ENCODE measurements at places on chromosomes 7 and 10. TPM values are rescaled to one million over a fixed set of nuclear protein-coding genes. Genes with fewer than 3 reads are reported as not detected.

The IFIT5 gene
- 4.4 TPM for total RNA-seq

The POLL gene
- total RNA-seq: 32.4 TPM

GRCh38 chr7:30459591-30460245, 18.9 kb downstream of the NOD1 start:
- no peak for DNase-seq

The GNAI1 gene
- 7.5 TPM for total RNA-seq

GRCh38 chr7:159068893-159069448, 75.7 kb downstream of the VIPR2 start:
- no peak for DNase-seq

DNA sequence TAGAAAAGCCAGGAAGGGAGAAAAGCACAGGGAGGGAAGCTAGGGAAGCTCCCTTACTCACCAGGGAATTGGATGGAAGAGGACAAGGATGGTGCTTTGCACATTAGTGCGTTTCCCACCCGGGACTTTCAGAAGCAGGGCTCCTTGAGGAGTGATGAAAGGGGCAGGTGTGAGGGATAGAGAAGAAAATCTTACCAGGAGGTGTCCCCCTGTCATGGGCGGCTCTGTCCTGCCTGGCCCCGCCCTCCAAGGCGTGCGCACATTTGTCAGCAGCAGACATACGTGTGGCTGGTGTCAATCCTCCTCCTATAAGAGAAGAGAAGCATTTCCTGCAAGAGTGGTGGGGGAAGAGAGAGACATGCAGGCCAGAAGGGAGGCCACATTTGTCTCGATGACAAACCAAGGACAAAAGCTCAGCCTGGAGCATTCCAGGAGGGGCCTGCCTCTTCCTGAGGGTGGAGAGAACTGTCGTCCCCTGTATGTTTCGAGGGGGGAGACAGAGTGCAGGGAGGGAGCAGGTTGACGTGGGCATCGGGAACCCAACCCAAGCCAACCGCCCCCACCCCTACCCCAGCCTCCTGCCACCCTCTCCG, 47.4 kb upstream of the COMTD1 start:
- DNase-seq: no peak
